ENCODE measurements at places on chromosomes 16 and 17.

- DNase-seq: no peak
Measured at GRCh38 chr17:73013816-73014663, 78.4 kb downstream of the SLC39A11 start.

- no peak for DNase-seq
Measured at GRCh38 chr17:65545705-65546523, 15.5 kb downstream of the AXIN2 start.

GRCh38 chr17:46785696-46786095 lies 32.8 kb downstream of the WNT3 start:
- DNase-seq: no peak

GRCh38 chr16:79668502-79668901 lies 68.0 kb upstream of the MAF start:
- no peak for DNase-seq

- no peak for DNase-seq
Measured at GRCh38 chr17:39598047-39598481, 9.7 kb downstream of the NEUROD2 start.
